ENCODE measurements at places on chromosomes 4 and X. TPM values are rescaled to one million over a fixed set of nuclear protein-coding genes. Genes with fewer than 3 reads are reported as not detected.

DNA sequence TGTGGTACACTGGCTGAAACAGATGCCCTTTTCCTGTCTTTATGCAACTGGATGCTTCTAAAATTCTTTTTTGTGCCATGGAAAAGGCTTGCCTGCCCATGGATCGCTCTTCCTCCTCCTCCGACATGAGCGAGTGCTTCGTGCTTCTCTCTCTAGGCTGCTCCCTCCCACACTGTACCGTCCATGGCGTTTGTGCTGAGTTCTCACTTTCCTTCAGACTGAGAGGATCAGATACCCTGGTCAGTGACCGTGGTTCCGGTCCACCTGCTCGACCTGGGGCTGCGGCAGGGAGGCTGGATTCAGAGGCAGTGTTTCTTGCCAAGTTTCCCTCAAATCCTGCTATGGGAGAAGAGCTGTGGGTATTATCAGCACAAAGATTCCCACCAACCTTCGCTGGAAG is 10.2 kb upstream of the CLDN24 start:
- peak; percentile 28 for DNase-seq

- no peak for DNase-seq
These were observed 17.4 kb downstream of the ZNF827 start for GRCh38 chr4:145921231-145921630.

- DNase-seq: no peak
These were observed 16.6 kb downstream of the MAGEA9B start for GRCh38 chrX:149570668-149571067.

DNA sequence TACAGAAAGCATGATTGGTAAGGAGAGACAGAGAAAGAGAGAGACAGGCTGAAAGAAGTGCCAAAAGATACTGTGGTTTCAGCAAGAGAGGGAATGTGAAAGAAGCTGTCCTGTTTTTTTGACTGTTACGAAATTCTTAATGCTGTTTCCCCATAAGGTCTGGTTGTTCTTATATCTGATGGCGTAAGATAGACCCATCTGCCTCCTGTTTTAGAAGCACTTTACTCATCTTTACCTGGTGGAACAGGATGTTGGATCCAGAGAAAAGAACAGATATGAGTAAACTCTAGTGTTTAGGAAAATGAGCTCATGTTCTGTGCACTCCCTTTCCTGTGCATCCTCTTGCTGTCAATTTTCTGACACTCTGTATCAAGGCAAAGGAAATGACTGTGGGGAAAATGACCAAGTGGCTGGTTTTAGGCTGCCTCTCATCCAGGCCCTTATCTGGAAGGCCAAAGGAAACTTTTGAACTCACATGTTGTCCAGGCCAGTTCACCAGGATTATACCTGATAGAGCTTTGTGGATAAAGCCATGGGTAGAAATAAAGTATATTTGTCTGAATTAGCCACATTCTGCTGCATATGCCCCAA is 311.7 kb upstream of the HTR2C start:
- no peak for DNase-seq

GRCh38 chrX:129576539-129576938 is 36.5 kb downstream of the OCRL start:
- no peak for DNase-seq

DNA sequence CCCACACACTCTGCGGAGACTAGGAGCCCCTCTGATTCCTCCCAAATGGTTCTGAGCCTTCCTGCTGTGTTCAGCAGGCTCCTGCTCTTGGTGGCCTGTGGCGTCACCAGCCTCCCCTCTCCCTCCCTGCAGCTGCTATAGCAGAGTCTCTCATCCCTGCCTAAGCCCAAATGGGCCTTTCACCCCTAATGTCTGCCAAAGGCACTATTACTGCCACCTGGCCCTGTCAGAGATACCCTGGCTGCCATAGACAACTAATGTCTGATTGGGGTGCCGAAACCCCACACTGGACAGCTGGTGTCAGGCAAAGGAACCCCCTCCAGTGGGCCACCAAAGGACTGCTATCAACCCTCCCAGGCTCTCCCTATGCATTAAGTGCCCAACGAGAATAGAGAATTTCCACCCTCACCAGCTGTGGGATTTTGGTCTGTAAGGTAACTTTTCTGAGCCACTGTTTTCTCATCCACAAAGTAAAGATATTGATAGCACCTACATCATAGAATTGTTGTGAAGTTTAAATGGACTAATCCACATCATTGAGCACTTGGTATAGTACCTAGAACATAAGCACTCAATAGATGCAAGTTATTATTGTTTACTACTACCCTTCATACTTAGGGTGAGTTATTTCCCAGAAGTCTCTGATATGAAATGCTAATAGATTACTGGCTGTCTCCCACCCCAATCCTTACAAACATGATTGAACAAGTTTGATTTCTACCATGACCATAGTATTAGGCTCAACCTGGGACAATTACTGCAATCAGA is 421.3 kb downstream of the MID1IP1 start:
- DNase-seq: no peak

DNA sequence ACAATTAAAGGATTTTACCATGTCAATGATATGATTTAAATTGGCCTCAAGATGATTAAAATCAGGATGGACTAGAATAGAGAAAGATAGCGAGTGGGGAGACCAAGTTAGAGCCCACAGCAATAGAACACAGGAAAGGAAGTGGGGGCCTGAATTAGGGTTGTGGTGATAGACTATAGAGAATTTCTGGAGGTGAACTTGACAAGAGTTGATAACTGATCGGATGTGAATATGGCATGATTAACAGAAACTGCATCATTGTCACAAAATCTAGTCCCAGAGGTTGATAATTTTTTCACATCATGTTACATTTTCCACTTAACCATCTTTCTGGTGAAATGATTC is 26.3 kb upstream of the TRPC3 start:
- DNase-seq: no peak

DNA sequence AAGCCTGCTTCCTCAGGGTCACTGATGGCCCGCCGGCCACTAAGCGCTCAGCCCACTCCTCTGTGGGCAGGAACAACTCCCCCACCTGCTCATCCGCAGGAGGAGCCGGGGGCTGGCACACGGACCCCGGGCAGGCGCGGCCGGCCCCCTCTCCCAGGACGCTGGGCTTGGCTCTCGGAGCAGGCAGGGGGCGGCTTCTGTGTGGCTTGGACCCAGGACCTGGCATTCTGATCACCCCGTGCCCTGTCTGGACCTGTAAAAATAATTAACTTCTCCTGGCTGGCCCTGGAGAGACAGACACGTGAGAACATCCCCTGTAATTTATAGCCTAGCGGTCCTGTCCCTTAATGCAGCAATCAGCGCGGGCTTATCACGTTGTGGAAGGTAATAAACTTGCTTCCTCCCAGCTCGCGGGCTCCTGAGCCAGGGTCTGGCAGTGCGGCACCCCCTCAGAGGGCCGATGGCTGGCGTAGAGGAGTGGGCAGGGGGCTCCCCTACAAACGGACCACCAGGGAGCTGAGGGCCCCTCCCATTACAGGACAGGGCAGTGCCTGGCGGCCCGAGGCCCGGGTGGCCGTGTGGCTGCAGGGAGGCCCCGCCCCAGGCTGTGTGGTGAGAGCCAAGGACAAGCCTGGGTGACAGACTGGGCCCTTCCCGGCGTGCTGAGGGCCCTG is 84.5 kb upstream of the NKX1-1 start:
- DNase-seq: no peak

GRCh38 chr4:40409835-40410234 is 74.7 kb downstream of the CHRNA9 start:
- no peak for DNase-seq

DNA sequence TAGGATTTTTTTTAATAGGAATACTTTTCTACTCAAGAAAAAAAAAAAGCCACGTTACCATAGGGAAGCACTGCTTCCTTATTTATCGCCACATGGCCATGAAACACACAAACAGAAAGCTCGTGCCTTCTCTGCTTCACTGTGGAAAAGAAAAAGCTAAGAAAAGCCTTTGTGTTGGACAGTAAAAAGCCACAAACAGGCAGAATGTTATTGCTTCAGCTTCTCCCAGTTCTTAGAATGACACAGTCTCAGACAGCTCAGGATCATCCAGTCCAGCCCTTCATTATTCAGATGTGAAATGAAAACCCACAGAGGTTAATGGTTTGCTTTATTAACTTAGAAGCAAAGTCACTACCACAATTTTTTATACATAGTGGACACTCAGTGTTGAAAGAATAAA is 181.6 kb upstream of the NOCT start:
- DNase-seq: no peak

GRCh38 chrX:97504431-97504830 is 620.7 kb downstream of the RPA4 start:
- DNase-seq: no peak

DNA sequence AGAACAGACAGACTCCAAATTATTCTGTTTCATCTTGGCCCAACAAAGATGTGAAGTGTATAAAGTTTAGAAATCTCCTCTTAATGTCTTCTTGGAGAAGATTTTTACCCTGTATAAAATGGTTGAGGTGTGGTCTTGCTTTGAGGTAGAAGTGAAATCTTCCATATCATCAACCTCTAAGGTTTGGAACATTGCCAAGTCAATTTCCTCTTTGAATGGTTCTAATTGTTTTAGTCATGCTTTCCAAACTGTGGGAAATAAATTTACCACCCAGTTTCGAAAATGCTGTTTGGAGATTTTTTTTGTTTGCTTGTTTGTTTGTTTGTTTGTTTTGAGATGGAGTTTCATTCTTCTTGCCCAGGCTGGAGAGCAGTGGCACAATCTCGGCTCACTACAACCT is 174.1 kb upstream of the ADAMTS3 start:
- DNase-seq: no peak

DNA sequence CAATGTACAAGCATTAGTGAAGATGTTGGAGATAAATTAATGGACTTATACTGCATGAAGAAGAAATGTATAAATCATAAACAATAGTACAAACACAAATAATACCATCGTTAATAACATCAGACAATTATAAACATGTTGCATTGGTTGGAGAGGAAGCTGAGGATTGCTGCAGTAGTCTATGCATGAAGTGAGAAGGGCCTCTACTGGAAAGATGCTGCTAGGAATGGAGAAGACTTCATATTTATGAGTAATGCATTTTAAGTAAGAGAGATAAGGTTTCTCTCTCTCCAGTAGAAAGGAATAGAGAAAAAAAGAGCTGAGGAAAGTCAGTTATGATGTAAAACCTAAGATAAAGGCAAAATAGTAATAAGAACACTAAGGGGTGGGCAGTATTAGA is 247.8 kb downstream of the GRID2 start:
- DNase-seq: no peak

- DNase-seq: peak; percentile 4
These were observed 79.3 kb upstream of the DYNLT3 start for GRCh38 chrX:37926700-37927099.

DNA sequence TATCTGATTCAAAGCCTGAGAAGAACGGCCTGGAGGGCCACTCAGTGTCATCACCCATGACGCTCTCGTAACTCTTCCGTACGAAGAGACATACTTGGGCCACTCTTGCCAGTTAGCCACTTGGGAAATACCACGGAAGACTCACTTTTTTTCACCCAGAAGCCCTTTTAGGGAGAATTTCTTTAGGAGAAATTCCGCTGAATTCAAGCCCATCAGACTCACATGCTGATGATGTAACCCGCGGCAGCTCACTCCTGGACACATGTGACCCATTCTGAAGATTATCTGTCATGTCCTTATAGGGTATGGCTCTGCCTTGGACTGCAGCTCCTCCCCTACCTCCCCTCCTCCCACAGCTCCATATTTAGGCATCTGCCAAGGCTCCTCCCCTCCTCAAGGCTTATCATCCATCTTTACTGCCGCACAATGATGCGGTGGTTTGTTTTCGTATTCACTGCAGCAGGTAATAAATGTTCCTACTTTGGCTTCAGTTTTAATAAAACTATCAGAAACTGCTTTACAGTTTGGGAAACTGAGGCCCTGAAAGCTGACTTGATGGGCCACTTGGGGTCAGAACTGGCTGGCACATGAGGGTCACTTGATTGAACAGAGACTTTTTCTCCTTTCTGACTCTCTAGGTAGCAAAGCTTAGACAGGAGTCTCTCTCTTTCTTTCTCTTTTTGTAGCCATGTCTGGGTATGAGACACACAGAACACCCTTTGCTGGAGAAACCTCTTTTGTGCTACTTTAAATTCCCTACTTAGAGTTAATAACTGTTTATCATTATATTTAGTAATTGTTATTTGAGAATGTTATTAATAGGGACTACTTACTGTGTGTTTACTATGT is 42.1 kb downstream of the RHOH start:
- no peak for DNase-seq

DNA sequence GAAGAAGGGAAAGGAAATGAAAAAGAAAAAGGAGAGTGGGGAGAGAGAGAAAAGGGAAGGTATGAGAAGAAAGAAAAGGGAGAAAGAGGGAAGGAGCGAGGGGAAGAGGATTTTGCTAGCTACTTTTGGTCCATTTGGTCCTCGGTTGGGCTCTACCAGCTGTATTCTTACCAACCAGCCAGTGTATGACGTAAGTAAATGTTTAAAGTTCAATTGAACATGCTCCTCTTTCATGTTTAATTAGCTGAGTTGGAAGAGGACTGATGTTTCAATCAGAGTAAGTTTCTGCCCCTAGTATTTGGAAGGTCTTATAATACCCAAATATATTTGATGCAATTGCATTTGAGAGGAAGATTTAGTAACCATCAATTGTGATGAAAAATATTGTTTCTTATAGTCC is 424.0 kb upstream of the CXorf51B start:
- DNase-seq: no peak

DNA sequence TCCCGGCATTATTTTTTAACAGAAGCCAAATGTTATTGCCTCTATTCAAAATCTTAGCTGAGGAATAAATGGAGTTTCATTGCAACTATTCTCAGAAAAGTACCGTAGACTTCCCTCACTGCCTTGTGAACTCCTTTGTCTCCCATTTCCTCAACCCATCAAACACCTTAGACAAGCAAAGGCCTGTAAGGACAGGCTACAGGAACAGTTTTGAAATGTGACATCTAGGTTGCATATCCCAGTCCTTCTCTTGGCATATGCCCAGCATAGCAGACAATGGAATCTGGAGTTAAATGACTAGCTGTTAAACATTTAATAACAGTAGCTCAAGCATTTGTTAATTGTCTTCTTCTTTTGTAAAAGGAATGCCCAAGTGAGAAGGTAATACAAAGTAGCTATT is 1371.7 kb downstream of the STIM2 start:
- no peak for DNase-seq

- DNase-seq: no peak
These were observed 7.5 kb downstream of the STOX2 start for GRCh38 chr4:183912585-183912984.

XPNPEP2 gene
- polyA plus RNA-seq: 77.3 TPM

RADX gene
- 5.2 TPM for polyA plus RNA-seq

DDX60 gene
- polyA plus RNA-seq: 13.4 TPM

LDB2 gene
- polyA plus RNA-seq: 103 TPM

PPP1R2C gene
- not detected for polyA plus RNA-seq

NWD2 gene
- 0.15 TPM for polyA plus RNA-seq

MAP3K15 gene
- polyA plus RNA-seq: 3.5 TPM

DMP1 gene
- not detected for polyA plus RNA-seq

SMARCA1 gene
- 109 TPM for polyA plus RNA-seq

APBB2 gene
- polyA plus RNA-seq: 59.3 TPM

GAGE13 gene
- polyA plus RNA-seq: not detected

SEL1L3 gene
- polyA plus RNA-seq: 20.8 TPM

F8 gene
- 12.7 TPM for polyA plus RNA-seq

KCNE5 gene
- 4.2 TPM for polyA plus RNA-seq

GALNTL6 gene
- 1.5 TPM for polyA plus RNA-seq
